ENCODE measurements at places on chromosomes 1 and 21.

DNA sequence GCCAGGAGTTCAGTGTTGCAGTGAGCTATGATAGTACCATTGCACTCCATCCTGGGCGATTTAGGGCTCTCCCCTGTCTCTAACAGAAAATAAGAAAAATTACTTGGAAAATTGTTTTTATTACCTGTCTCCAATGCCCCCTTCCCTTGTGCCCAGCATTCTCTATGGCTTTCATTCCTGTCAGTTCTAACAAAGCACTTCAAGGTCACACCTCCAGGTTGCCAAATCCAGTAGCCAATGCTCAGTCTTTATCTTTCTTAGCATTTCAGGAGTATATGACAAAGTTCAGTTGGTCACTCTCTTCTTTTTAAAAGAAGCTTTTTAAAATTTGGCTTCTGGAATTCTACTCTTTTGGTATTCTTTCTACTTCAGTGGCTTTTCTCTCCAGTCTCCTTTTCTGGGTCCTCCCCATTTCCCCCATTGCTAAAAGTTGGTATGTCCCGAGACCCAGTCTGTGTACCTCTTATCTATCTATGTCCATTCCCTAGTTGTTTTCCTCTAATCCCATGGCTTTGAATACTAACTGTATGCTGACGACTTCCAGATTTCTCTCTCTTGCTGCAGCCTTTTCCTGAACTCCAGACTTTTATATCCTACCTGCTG is 69.9 kb downstream of the LAMC1 start:
- no peak for DNase-seq

DNA sequence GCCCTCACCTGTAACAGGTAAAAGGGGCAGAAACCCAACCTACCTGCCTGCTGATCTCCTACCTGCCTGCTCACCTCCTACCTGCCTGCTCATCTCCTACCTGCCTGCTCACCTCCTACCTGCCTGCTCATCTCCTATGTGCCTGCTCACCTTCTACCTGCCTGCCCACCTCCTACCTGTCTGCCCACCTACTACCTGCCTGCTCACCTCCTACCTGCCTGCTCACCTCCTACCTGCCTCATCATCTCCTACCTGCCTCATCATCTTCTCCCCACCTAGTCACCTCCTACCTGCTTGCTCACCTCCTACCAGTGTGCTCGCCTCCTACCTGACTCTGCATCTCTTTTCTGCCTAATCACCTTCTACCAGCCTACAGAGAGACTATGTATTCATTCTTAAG is 452.9 kb downstream of the MATN1 start:
- DNase-seq = no peak

DNA sequence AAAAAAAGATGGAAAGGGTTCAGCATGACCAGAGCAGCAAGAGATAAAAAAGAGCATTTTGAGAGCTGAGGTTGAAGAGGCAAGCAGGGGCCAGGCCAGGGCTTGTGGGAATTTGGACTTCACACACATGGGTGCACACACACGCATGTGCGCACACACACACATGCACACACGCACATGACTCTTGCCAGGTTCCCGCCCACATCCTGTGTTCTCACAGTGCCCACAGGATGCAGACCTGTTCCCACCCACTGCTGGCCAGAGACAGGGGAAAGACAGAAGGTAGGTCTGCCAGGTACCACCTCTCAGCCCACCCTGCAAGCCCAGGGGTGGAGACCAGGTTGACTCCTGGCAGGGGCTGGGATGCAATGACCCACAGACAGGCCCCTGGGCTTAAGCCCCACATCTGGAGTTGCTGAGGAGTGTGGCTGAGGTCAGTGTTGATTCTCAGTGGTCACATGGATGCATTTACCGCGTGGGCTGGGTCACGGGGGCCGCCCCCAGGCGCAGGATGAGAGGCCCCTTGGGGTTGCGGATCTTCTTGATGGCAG is 4.4 kb downstream of the COL16A1 start:
- DNase-seq = no peak

- DNase-seq = no peak
These were observed 72.1 kb downstream of the S1PR1 start for GRCh38 chr1:101308935-101309333.

GRCh38 chr21:40379881-40380810 is 466.8 kb downstream of the DSCAM start:
- no peak for DNase-seq

DNA sequence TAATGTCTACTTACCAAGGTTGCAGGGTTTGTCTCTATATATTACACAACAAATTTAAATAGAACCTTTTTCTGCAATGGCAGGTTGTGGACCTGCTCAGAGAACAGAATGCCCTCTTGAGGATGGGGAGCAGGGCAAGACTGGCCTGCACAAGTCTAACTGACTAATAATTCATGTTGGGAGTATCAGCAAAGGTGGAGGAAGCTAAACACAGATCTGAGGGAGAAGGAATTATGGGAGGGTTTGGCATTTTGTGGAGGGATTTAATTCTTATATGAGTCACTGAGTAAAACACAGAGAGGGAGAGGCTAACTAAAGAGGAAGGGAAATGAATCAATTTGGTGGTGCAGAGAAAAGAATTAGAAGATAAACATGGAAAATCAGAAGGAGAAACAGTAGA is 40.0 kb downstream of the CLDN17 start:
- DNase-seq = no peak

DNA sequence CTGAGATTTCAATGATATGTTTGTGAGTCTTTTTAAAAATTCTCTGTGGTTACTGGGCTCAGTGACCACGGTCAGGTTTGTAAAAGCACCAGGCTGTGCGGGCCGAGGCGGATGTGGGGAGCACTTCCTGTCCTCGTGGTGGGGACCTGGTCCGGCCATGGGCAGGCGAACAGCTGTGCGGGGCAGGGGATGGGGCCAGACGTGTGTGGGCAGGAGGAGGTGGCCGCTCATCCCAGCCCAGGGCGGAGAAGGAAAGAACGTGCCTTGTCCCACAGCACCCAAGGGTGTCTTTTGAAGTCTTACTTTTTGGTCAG is 5.2 kb upstream of the OXCT2 start:
- no peak for DNase-seq

- DNase-seq = no peak
These were observed 193.9 kb downstream of the LTN1 start for GRCh38 chr21:28798798-28799197.

DNA sequence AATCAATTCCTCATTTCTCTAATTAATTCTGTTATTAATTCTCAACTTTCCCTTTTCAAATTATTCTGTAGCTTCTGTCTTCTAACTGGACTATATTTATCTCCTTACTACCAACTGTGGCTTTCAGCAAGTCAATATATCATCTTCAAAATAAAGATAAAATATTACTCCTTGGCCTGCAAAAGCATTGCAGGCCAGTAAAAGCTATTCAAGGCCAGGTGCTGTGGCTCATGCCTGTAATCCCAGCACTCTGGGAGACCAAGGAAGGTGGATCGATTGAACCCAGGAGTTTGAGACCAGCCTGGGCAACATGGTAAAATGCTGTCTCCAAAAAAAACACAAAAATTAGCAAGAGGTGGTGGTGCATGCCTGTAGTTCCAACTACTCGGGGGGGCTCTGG is 27.9 kb downstream of the USP48 start:
- no peak for DNase-seq

- no peak for DNase-seq
These were observed 2.6 kb downstream of the KRTAP10-6 start for GRCh38 chr21:44589586-44590305.

DNA sequence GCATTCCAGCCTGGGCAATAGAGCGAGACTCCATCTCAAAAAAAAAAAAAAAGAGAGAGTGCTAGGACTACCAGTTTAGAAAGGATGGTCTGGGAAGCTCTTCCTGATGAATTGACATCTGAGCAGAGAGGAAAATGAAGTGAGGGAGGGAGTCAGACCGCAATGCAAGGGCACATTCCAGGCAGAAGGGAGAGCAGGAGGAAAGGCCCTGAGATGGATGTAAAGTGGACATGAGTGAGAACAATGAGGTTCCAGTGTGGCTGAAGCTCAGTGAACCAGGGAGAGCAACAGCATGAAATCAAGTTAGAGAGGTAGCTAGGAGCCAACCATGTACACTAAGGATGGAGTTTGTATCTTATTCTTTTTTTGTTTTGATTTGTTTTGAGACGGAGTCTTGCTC is 55.9 kb upstream of the SPOCD1 start:
- no peak for DNase-seq

- DNase-seq = no peak
These were observed 322 bp downstream of the DCLRE1B start for GRCh38 chr1:113905435-113905861.

- DNase-seq = no peak
These were observed 58.3 kb downstream of the KIF21B start for GRCh38 chr1:200965111-200965805.

DNA sequence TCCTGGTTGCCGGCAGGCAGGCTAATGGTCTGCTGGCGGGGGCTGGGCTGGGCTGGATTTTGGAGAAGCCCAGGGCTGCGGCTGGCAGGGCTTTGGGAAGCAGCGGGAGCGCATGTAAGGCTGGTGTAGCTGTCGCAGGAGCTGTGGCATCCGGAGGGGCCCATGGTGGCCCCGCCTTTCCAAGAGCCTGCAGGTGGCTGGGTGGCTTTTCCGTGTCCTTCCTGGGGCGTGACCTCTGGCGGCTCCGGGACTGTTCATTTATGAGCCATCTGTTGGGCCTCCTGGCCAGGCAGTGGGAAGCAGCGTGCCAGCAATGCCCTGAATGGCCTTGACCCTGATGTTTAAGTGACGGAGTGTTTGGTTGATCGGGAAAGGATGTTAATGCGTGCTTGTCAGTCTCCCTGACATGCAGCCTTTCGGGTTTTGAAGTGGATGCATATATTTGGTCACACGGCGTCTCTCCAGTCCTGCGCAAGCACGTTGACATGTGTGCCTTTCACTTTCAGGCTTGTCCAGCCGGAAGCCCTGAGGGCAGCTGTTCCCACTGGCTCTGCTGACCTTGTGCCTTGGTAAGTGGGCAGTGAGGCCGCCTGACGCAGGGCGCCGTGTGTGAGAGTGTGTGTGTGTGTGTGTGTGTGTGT is 38.5 kb downstream of the AGPAT3 start:
- DNase-seq = no peak

DNA sequence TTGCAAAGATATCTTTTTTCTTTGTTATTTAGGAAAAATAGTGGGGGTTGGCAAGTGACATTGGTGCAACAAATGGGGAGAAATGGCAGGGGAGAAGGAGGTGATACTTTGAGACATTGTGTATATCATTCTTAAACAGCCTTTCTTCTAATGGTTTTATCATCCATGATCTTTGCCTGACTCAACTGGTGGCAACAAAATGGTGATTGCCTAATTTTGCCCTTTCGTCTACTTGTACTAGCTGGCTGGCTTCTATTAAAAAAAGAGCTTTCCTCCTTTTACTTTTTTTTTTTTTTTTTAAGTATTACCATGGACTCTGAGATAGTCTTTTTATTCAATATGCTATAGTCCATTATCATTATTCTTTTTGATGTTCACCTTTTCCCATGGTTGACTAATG is 27.7 kb downstream of the DESI2 start:
- DNase-seq = no peak

DNA sequence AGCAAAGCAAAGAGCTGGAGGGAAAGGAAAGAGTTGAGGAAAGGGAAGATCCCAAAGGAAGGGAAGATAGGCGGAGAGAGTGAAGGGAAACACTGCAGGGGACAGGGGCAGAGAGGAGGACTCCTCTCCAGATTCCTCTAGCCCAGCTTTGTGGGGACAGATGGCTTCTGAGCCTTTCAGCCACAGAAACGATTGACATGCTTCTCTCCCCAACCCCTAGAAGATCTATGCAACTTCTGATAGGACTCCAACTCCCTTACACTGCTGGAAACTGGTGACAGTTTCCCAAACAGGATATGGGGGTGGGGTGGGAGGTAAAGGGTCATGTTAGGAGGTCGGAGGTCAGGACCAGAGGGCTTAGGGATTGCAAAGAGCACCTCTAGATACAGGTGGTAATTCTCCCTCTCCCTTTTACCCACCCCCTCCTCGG is 6.5 kb downstream of the MEX3A start:
- no peak for DNase-seq

- DNase-seq = no peak
These were observed 29.9 kb downstream of the CHML start for GRCh38 chr1:241610056-241610815.

DNA sequence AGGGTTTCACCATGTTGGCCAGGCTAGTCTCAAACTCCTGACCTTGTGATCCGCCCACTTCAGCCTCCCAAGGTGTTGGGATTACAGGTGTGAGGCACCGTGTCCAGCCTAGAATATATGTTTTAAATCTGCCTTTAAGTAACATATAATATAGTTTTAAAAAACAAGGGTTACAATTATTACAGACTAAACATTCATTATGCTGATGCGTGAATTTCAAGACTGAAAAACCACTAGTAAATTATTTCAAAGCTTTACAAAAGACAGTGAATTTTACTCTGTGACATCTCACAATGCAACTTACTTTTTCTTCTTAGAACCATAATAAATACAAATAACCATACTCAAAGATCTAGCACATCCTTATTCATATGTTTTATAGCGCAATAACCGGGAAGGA is 24.7 kb downstream of the ZNF684 start:
- DNase-seq = no peak

GRCh38 chr1:183164340-183164739 is 21.7 kb upstream of the LAMC2 start:
- DNase-seq = no peak

- no peak for DNase-seq
These were observed 23.1 kb downstream of the RCC2 start for GRCh38 chr1:17416389-17416788.

DNA sequence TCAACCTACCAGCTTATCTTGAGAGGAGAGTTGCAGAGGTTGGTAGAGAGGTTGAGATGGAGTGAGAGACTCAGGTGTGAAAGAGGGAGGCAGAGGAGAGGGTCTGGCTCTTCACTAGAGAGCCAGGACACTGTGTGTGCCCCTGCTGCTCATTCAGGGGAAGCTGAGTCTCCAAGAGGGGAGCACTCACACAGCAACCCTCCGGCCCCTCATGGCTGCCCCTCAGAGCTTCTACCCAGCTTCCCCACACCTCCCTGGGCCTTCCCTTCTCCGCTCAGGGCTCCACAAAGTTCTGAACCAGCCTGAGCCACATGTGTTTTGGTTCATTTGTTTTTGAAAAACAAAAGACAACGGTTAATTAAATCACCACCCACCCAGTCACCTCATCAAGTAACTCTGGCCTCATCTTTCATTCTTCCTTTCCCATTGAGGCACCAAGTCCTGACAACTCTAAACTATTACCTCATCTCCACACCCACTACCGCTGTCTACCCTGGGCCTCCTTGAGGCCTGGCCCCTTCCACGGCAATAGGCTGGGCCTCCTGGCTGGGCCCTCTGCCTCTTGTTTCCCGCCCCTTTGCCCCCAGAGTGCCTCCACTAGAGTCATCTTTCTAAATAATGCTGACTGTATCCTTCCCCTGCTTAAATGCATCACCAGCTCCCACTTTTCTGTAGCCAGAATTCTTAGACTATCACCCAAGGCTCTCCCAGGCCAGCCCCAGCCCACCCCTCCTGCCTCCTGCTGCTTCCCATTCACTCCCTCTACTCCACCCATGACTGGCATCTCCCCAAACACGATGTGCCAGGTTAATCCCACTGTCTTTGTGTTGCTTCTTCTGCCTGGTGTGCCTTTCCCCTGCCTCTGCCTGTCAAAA is 33.0 kb downstream of the TNNT2 start:
- no peak for DNase-seq
